HCT116 (cell line): ENCODE measurements at places on chromosomes 11 and 22.

GRCh38 chr11:40716344-40717130 is 742.9 kb downstream of the LRRC4C start:
- no peak for DNase-seq

GRCh38 chr11:8098879-8099278 is 17.9 kb downstream of the TUB start:
- no peak for DNase-seq

- DNase-seq, result peak; percentile 27
Observed at GRCh38 chr11:14249121-14249963, 109.6 kb downstream of the RRAS2 start.

DNA sequence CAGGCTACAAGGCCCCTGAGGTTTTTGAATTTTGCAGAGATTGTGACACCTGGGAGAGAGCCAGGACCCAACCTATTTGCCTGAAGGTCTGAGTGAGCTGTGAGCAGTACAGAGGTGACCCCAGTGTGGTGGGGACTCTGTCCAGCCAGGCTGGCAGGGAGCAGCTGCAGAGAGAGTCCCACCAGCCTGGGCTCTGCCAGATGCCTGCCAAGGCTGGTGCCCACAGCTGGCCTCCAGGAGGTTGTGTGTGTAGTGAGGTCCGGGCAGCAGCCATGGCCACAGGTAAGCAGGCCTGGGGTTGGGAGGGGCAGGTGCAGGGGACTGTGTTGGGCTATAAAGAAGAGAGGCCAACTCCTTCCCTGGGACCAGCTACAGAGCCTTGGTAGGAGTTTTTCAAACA is 144.8 kb downstream of the CRYBB2 start:
- no peak for DNase-seq

DNA sequence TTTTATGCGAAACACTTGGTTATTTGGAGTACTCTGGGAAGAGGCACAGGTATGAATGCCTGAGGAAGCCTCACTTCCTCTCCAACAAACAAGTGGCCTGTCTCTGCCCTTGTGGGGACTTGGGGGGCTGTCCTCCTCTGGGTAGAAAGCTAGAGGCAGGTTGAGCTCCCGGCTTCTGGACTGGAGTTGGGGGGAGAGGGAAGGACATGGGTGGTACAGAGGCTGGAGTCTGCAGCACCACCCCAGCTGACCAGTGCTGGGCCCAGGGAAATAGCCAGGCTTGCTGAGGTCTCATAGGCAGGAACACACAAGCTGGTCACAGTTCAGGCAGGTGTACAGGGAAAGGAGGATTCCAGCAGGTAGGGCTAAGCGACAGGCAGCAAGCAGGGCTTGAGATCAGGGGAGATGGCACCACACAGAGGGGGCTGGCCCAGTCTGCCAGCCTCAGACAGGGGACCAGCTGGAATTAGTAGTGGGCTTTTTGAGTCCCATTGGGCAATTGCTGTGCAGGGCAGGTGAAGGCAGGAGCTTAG is 135.3 kb upstream of the TEAD1 start:
- no peak for DNase-seq

- no peak for DNase-seq
Observed at GRCh38 chr11:1149545-1149944, 8.2 kb upstream of the MUC5AC start.

- no peak for DNase-seq
Observed at GRCh38 chr11:41660585-41660984, 201.1 kb upstream of the LRRC4C start.

- no peak for DNase-seq
Observed at GRCh38 chr11:1156506-1157340, 1.0 kb upstream of the MUC5AC start.

DNA sequence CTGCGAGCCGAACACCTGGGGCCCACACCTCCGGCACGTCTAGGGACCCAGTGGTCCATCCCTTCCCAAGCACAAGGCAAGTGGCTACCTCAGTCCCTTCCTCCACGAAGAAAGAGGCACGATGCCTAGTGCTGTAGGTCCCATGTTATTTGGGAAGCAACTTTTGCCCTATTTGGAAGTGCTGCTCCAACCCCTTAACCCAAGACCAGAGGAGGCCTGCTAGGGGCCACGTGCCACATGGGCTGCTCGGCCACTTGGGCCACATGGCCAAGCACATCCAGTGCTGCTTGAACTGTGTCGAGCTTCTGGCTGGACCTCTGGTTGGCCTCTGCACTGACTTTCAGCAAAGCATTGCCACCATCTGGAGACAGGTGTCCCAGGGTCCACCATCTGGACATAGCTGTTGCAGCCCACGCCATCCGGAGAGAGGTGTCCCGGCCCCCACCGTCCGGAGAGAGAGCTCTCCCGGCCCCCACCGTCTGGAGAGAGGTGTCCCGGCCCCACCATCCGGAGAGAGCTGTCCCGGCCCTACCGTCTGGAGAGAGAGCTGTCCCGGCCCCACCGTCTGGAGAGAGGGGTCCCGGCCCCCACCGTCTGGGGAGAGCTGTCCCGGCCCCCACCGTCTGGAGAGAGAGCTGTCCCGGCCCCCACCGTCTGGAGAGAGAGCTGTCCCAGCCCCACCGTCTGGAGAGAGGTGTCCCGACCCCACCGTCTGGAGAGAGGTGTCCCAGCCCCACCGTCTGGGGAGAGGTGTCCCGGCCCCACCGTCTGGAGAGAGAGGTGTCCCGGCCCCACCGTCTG is 6.5 kb upstream of the B4GALNT4 start:
- DNase-seq, result no peak

- no peak for DNase-seq
Observed at GRCh38 chr11:130673698-130674097, 225.3 kb downstream of the ADAMTS15 start.

DNA sequence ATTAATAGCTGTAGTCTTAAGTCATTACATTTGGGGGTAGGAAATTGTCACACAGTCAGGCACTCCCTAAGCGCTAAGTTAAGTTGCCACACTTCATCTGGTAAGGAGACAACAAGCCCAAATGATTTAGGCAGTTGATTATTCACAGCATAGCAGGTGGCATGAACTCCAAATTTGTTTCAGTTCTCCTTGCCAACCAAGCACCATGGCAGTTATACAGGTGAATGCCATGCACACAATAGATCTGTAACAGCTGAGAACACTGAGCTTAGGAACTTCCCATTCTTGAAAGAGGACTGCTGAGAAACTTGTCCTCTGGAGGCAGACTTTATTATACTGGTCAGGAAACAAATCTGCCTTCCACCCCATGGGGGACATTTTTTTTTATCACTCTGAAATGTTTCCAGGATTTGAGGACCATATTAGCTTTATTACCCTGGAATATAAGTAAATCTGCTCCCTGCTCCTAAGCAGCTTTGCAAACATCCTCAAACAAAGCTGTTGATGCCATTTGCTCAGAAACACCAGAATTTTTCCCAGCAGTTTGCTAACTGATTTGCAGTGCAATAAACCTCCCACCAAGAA is 5.1 kb upstream of the INTS4 start:
- DNase-seq, result no peak

DNA sequence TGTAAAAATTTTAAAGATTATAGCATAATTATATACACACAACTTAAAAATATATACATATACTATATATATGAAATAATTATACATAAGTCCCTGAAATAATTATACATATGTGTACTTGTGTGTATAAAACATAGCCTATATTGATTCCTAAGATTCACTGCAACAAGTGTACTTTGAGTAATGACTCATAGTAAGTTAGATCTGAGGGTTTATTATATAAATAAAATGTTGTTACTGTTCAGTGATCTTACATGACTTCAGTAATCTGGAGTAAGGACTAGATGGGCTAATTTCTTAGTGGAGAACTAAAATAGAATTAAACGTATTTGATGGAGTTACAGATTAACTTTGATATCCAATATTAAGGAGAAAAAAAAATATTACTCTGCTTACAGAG is 350.5 kb downstream of the CNTN5 start:
- no peak for DNase-seq

DNA sequence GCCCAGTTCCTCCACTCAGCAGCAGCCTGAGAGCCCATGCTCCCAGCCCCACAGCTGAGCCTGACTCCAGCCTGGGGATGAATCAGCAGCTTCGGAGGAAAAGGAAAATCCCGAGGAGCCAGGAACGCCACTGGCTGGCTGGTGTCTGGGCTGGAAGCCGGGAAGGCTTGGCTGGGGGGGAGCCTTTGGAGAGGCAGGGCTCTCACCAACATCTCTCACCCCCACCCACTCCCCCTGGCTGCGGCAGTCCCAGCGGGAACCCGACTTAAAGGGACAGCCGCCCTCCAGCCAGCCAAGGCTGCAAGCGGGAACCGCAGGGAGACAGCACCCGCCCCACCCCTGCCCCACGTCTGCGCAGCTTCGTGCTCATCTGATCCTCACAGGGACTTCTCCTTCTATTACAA is 28.4 kb downstream of the KIAA0930 start:
- DNase-seq, result no peak

DNA sequence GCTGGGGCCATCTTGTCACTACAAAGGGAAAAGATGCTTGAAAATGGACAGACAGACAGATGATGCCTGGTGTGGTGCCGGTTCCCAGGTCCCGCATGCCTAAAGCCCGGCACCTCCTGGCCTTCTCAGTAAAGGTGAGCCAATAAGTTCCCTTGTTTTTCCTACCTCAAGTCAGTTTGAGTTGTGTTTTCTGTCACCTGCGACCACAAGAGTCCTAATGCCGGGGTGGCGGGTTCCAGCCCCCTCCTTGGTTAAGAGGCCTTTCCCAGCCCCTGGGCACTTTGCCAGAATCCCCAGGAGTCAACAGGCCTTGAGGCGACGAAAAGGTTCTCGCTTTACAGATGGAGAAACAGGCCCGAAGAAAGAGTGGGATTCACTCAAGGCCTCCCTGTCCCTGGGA is 9.0 kb downstream of the FGF19 start:
- DNase-seq, result no peak

GRCh38 chr22:36815558-36816338 is 1.1 kb downstream of the PVALB start:
- DNase-seq, result no peak

DNA sequence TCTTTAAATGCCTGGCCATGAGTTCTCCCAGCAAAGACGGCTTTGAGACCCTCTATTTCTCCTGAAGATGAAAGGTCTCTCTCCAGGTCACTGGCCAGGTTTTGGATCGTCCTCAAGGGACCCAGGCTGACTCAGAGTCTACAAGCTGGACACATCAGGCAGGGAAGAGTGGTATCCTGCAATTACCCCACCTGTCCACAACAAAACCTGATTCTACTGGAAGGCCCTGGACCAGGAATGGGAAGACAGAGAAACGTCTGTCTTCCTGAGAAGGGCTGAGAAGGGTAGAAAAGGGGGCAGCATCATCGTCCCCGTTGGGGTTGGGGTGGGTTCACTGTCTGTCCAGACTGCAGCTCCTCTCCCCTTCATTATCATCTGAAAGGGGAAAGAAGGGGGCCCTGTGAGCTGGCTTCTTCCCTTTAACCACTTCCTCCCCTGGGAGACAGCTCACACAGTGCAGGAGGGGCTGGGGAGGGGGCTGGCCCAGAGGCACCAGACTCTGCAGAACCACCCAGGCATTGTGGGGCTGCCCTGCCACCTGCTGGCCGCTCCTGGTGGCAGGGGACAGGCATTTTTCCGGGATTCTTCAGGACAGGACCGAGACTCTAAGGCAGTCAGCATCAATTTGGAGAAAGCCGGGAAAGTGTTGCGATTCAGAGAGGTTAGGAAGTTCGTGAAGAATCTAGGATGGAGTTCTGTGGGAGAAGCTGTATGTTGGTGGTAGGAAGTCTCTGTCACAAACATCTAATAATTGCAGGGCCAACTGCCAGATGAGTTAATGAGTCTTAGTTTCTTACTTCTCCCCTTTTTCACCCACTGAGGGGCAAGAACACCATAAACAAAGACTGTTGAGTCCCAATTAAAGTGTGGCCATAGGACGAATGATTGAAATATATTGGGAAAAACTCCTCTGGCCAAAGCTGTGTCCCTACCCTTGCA is 57.6 kb downstream of the SYN3 start:
- DNase-seq, result no peak

GRCh38 chr11:57426929-57427726 is at the start of gene SLC43A3:
TSS of gene SLC43A3 (minus strand) at chr11:57427121. CDS start at chr11:57426172, 949 bp downstream.
- DNase-seq, result no peak

DNA sequence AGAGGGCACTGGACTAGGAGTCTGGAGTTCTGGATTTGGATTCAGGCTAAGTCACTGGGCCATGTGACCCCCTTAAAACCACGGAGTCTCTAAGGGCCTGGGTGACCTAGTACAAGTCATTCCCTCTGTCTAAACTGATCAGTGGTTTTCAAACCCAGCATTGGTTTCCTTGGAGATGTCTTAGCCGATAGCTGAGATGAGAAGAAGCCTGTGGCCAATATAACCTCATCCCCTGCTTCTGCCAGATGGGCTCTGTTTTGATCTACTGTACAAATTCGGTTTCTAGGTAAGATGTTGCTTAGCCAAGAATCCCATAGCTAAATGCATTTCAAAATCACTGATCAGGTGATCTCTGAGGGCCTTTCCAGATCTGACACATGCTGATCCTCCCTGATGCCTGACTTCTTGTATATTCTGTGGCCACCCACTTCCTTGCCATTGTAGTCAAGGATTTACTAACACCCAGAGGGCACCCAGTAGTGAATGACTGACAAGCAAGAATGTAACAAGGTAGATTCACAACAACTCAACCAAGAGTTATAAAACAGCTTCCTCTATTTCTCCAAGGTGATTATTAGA is 53.1 kb downstream of the GALNT18 start:
- DNase-seq, result no peak

DNA sequence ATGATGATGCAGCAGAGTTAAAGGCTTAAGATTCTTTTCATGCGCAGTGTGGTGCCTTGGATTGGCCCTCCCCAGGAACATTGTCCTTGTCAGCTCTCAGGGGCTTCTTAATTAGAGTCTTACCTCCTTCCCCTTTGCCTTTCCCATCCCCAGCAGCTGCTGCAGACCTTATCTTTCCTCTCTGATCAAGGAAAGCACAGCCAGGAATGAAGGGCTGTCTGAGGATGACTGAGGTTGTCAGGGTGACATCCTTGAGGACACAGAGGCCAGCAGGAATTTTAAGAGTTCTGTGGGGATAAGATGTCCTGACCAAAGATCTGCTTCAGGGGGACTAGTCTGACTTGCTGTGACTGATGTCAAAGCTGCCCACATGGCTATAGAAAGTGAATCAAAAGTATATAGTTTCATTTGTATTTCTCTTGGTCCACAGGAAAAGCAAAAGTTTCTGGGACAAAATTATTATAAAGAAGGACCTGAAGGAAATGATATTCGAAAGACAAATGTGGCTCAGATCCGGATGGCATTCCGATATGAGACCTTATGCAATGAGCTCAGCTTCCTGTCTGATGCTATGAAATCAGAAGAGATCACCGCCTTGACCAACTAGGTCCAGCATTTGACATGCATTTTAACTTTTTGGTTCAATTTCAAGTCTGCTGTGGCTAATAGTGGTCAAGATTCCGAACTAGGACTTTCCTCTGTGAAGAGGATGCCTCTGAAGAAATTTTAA is 35.5 kb downstream of the RNF141 start:
- no peak for DNase-seq

- DNase-seq, result no peak
Observed at GRCh38 chr22:43528601-43529360, 117.0 kb downstream of the MPPED1 start.

- DNase-seq, result no peak
Observed at GRCh38 chr22:37655252-37655563, 3.3 kb upstream of the PDXP start.
